Activated CD4-positive, alpha-beta T cell treated with anti-CD3 and anti-CD28 coated beads, Interleukin-2, amount 10 ng/mL, durations not matched to agents 7 days and 5 days (primary cell): ENCODE measurements at places on chromosomes 13 and 19. TPM values are rescaled to one million over a fixed set of nuclear protein-coding genes. Genes with fewer than 3 reads are reported as not detected.

DNA sequence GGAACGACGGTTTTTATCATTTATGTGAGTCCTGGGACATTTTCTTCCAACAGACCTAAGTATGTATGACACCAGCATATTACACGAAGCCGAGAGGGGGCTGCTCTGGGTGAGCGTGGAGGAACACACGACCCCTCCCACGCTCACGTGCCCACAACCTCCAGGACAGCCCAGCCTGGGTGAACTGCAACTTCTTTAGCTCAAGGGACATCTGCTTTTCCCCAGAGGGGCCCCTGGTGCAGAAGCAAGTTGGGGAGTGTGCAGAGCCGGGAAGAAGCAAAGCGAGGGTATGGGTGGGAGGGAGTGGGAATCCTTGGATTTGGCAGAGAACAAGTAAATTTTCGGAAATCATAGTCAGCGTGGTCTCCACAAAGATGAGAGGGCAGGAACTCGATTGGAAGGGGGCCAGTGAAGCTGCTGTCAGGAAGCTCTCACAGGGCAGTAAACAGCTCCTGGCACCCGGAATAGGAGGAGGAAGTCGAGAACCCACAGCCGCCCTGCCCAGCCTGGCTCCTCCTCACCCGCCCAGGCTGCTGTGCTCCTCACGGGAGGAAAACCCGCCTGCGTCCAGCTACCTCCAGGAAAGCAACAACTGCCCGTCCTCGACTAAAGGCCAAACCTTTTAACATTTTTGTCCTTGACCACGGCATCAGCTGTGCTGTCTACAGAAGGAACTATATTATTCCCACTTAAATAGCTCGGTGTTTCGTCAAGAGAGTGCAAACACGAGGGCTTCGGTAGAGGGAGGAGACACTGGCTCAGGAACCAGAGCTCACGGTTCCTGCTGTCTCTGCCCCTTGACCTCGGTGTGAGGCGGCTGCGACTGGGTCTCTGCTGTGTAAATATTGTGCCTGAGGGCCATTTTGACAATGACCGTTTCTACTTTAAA lies 17.2 kb upstream of the CFAP97D2 start:
- H3K27me3 ChIP-seq = peaks cover 18% of the 10 kb centered on the region
- peak; percentile 41 for DNase-seq
- H3K4me3 ChIP-seq = peak overlapping the region; percentile 53

The FLT1 gene
- 0.71 TPM for total RNA-seq

GRCh38 chr19:16095071-16095571 lies 16.6 kb upstream of the RAB8A start:
- H3K36me3 ChIP-seq = peaks cover 78% of the 10 kb centered on the region
- peaks cover 46% of the 10 kb centered on the region for H3K4me1 ChIP-seq
- no peak overlapping the region for H3K4me3 ChIP-seq
- H3K27me3 ChIP-seq = no peaks in the 10 kb centered on the region

- no peak for DNase-seq
- H3K27me3 ChIP-seq = no peaks in the 10 kb centered on the region
- H3K4me3 ChIP-seq = no peak overlapping the region
- no peaks in the 10 kb centered on the region for H3K4me1 ChIP-seq
- H3K36me3 ChIP-seq = no peaks in the 10 kb centered on the region
Observed at GRCh38 chr13:85091631-85092234, 707.5 kb downstream of the SLITRK6 start.

- no peak overlapping the region for H3K4me3 ChIP-seq
- no peak for DNase-seq
- peaks cover 3% of the 10 kb centered on the region for H3K4me1 ChIP-seq
Observed at GRCh38 chr13:73809561-73809960, 324.6 kb downstream of the KLF12 start.

- H3K4me3 ChIP-seq = no peak overlapping the region
- no peaks in the 10 kb centered on the region for H3K27me3 ChIP-seq
- no peak for DNase-seq
- H3K4me1 ChIP-seq = peaks cover 48% of the 10 kb centered on the region
Observed at GRCh38 chr19:49923055-49924003, 5.7 kb upstream of the ATF5 start.

The SLC1A6 gene
- total RNA-seq = not detected

- peaks cover 3% of the 10 kb centered on the region for H3K27me3 ChIP-seq
- H3K27ac ChIP-seq = no peak overlapping the region
- no peak for DNase-seq
- H3K36me3 ChIP-seq = no peaks in the 10 kb centered on the region
- H3K4me3 ChIP-seq = no peak overlapping the region
Observed at GRCh38 chr13:50643060-50643459, 200.4 kb downstream of the DLEU7 start.

GRCh38 chr13:45226024-45226423 lies 25.2 kb upstream of the KCTD4 start:
- H3K4me1 ChIP-seq = no peaks in the 10 kb centered on the region
- no peaks in the 10 kb centered on the region for H3K27me3 ChIP-seq
- no peak overlapping the region for H3K4me3 ChIP-seq

The CRX gene
- not detected for total RNA-seq

DNA sequence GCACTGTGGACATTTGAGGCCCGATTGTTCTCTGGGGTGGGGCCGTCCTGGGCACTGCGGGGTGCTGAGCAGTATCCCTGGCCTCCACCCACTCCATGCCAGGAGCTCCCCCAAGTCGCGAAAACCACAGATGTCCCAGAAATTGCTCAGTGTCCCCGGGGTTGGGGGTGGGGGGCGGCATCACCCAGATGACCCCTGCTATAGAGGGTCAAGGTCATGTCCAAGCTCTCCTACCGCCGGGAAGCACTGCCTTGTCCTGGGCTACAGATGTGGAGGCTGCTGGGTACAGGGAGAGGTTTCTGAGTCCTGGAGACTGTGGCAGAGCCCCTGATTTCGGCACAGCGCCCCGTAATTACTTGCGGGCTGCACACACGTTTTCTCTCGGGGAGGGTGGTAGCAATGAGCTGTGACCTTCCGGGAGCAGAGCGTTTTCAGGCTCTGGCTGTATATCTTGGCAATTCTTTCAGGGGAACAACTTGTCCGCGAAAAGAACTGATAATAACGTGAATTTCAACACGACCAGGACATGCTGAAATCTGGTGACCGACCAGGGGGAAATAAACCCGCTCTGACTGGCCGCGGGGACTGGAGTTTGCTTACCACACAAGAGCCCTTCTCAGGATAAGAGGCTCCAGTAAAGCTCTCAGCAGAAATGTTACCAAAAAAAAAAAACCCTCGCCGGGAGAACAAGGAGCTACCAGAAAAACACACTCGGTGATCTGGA lies 68.1 kb downstream of the GNG7 start:
- peaks cover 33% of the 10 kb centered on the region for H3K4me1 ChIP-seq
- H3K27me3 ChIP-seq = peaks cover 5% of the 10 kb centered on the region
- no peak overlapping the region for H3K4me3 ChIP-seq

GRCh38 chr19:14030997-14031718 lies 404 bp upstream of the IL27RA start:
- H3K36me3 ChIP-seq = peaks cover 12% of the 10 kb centered on the region
- peaks cover 2% of the 10 kb centered on the region for H3K27me3 ChIP-seq
- H3K4me3 ChIP-seq = peak overlapping the region; percentile 93
- H3K4me1 ChIP-seq = peaks cover 28% of the 10 kb centered on the region
- DNase-seq = no peak

DNA sequence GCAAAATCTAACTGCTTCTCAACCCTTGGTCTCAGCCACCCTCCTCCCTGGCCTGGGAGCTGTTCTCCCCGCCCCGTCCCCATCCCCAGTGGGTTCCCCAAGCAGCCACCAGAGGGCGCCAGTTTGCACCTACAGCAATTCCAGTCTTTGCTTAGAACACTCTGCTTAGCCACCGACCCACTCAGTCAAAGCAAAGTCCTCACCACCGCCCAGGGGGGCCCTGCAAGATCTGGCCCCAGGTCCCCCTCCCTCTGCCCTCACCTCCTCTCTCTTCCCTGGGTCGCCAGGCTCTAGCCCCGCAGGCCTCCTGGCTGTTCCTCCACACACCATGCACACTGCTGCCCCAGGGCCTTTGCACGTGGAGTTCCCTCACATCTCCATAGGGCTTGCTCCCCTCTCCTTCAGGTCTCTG lies 12.4 kb downstream of the TMEM143 start:
- H3K36me3 ChIP-seq = peaks cover 8% of the 10 kb centered on the region
- no peak overlapping the region for H3K4me3 ChIP-seq
- H3K4me1 ChIP-seq = peaks cover 9% of the 10 kb centered on the region

The NMRK2 gene
- not detected for total RNA-seq

GRCh38 chr13:110471833-110472162 lies 89.7 kb downstream of the RAB20 start:
- peaks cover 7% of the 10 kb centered on the region for H3K27me3 ChIP-seq
- DNase-seq = no peak
- no peaks in the 10 kb centered on the region for H3K4me1 ChIP-seq
- no peak overlapping the region for H3K4me3 ChIP-seq
- no peaks in the 10 kb centered on the region for H3K36me3 ChIP-seq
